CD4-positive, alpha-beta T cell treated with Interleukin-17A for 4 hours (primary cell): ENCODE measurements at places on chromosomes 3 and 15.

DNA sequence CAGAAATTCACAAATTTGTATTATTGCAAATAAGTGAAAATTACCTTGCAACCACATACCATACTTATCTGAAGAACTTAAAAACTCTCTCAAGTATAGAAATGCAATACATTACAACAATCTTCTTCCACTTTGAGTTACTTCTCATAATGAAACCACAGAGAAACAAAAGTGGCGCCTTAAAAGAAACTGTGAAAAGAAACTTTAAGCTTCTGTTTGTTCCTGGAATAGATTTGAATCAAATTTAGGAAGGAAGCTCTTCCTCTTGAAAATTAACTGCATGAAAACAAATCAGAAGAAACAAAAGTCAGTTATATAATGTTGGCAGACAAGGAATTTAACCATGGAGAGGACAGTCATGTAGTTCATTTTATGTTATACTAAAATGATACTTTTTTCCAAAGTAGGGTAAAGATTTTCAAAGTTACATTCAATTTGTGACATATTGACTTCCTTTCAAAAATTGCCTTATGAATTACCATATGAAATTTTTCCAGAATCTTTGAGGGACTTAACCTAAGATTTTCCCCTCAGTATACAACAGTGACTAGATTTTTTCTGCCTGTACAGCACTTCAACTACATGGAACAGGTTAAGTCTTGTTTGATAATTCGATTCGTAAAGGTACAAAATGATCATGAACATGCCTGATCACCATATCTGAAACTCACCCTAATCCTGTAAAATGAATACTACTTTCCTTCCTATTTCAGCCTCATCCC lies 57.6 kb upstream of the TNFSF10 start:
- DNase-seq = no peak

DNA sequence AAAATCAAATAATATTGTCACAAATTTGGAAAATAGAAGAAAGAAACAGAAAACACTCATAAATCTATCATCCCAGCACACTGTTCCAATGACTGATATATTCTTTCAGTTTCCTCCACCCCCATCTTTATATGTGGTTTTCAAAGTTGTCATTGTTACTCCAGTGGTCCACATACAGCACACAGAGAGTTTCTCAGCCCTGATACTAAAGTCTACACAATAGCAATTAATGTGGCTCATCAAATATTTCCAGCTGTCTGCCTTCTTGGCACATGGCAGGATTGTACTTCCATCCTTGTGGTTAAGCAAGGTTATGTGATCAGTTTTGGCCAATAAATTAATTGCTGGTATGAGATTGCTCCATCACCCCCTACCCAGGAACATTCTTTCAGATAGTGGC lies 221.7 kb downstream of the PDCD6IP start:
- DNase-seq = no peak

- no peak for DNase-seq
These were observed 51.3 kb upstream of the OSBPL11 start for GRCh38 chr3:125646581-125646980.

- peak; percentile 72 for DNase-seq
These were observed 6.3 kb downstream of the GORASP1 start for GRCh38 chr3:39101022-39101689.

GRCh38 chr3:53518495-53518981 lies 24.1 kb downstream of the CACNA1D start:
- DNase-seq = no peak

DNA sequence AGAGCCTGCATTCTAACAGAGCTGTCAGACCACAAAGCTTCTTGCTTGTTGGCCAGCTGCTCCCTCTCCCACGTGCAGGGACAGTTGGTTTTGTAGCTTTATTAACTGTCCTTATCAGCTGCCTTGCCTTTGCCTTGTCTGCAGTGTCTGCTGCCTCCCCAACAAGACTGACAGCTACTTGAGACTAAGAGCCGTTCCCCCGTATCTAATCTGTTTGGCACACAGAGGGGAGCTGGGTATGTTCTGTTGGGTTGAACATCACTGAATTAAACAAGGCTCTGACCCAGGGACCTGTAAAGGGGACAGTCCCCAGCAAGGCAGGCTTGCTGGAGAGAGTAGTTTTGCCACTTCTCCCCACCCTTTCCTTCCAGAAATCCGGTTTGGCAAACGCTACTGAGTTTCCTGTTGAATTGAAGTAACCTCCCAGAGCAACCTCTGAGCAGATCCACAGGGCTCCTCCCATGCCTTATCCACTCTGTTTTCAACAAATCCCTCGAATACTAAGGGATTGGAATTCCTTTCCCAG lies 116.1 kb downstream of the ANP32A start:
- DNase-seq = no peak
